ENCODE measurements at places on chromosomes 6 and 20.

DNA sequence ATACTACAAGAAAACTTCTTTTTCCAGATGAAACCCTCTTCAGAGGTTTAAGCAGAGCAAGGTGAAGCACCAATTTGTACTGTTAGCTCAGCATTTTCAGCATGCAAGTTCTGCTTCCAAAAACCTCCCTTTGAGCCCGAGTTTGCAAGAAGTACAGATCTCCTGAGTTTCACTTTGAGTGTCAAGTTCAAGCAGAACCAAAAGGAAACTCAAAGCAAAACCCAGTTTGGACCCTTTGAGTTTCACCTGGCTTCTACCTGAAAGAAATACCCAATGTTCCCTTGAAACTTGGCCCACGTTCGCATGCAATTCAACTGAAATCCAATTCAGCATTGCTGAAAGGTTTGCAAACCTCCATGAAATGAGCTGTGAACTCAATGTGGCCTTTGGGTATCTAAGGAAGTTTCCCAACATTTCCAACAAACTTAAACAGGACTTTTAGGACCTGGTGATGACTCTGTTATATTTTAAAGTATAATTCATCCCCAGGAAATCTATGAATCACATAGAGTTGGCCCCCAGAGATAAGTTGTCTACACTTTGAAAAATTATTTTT, 62.9 kb upstream of the HBS1L start:
- DNase-seq, result no peak

- no peak for DNase-seq
Observed at GRCh38 chr6:150213301-150213700, 70.5 kb downstream of the PPP1R14C start.

DNA sequence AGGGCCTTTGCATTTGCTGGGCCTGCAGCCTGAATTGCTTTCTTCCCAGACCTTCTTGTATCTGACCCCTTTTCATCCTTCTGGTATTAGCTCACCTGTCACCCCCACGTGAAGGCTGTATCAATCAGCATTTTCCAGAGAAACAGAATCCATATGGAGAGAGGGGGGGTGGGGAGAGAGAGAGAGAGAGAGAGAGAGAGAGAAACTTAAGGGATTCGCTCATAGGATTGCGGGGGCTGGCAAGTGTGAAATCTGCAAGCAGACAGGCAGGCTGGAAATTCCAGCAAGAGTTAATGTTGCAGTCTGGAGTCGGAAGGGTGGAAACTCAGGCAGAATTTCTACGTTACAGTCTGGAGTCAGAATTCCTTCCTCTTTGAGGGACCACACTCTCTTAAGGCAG, 410.7 kb upstream of the SULF2 start:
- no peak for DNase-seq

- DNase-seq, result peak; percentile 66
Observed at GRCh38 chr6:26554697-26555504, 16.7 kb downstream of the HMGN4 start.

DNA sequence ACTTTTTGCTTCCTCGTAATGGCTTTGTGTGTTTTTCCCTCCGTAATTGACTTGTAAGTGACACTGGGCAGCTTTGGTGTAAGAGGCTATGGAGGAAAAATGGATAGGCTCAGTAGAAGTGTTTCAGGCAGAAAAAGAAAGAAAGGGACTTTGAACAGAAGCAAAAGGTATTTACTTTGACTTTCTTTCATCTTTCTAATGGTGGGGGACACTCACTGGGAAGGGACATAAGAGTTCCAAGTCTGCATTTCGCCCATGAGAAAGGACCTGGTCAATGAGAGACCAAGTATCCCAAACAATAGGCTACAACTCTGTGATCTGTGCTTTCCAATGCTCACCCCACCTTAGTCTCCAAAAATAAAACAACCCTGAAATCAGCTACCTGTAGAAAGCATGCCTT, 41.6 kb downstream of the NOX3 start:
- DNase-seq, result no peak

All from AML-193 (cell line).